ENCODE measurements at places on chromosomes 4 and X. TPM values are rescaled to one million over a fixed set of nuclear protein-coding genes. Genes with fewer than 3 reads are reported as not detected.

DNA sequence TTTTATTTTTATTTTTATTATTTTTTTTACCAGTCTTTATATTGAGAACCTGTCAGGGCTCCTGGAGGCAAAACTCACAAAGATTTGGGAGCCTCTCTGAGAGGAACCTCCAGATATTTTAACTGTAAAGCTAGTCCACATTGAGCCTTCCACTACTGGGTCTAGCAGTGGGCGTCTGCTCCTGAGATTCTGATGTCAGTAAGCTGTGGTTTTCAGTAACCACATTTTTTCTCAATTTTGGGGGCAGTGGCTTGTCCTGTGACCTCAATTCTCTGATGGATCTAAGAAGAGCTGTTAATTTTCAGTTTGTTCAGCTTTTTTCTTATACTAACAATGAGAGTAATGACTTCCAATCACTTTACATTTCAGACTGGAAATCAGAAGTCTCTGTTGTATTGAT is 23.6 kb upstream of the GPRASP1 start:
- no peak for DNase-seq

DNA sequence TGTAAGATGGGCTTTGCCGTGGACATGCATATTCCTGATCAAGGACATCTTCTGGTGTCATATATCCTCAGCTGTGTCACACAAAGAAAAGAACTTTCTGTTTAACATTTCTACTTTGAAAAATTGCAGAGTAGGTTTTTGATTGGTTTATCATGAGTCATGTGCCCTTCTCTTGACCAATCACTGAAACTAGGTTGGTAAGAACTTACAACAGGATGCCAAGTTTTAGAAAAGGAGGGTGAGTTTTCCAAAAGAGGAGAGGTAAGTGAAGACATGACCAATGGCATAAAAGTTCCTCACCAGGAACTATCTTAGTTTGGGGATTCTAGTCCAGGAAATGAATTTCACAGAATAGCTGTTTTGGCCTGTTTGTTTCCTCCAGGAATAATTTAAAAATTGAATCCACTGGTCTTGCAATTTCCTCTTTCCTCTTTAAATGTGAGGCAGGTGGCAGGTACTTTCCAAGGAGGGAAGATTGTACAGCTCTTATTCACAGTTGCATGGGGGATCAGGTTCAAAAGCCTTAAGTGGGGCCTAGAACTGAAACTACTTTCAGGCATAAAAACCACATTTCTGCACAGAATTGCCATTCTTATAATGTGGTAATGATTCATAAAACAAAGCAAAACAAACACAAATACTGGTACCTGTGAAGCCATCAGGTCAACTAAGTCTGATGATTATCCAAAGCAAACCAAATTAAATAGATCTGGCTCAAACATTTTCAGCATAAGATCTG is 1114.5 kb upstream of the LCORL start:
- no peak for DNase-seq

DNA sequence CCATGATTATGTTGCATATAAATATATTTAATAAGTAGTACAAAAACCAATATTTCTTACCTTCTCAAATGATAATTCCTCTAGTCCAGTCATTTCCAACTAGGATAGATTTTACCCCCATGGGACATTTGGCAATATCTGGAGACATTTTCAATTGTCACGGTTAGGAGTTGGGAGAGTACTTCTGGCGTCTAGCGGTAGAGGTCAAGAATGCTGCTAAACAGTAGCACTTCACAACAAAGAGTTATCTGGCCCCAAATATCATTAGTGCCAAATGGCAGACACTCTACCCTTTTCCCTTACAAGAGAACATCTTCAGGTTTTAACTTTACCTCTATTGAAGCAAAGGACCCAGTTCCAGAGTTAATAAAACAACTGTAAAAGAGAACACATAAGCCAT is 168.1 kb downstream of the FAT4 start:
- no peak for DNase-seq

- no peak for DNase-seq
Measured at GRCh38 chr4:39124885-39125599, 57.3 kb upstream of the WDR19 start.

The TDO2 gene
- polyA plus RNA-seq = 0.08 TPM

The MAGEC2 gene
- not detected for polyA plus RNA-seq

DNA sequence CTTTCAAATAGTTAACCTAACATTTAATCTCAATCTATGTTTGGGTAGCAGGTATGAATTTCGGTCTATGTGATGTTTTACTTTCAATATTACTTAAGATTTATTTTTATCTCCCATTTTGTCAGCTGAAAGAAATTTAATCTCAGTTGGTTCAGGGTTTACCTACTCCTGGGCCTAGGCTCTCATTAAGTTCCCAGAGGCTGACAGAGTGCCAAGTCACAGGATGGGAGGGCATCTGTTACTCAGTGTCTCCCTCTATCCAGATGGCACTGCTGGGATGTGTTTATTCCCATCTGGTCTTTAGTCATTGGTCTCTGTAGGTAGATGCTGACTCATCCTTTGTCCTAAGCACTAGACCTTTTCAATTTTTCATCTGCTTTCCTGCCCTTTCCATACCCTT is 129.4 kb upstream of the ARSJ start:
- DNase-seq = no peak

GRCh38 chr4:99323756-99324155 is 2.6 kb upstream of the ADH1B start:
- peak; percentile 35 for DNase-seq

The HTN3 gene
- not detected for polyA plus RNA-seq

- DNase-seq = peak; percentile 48
Measured at GRCh38 chrX:40158036-40158706, 60.4 kb upstream of the BCOR start.

DNA sequence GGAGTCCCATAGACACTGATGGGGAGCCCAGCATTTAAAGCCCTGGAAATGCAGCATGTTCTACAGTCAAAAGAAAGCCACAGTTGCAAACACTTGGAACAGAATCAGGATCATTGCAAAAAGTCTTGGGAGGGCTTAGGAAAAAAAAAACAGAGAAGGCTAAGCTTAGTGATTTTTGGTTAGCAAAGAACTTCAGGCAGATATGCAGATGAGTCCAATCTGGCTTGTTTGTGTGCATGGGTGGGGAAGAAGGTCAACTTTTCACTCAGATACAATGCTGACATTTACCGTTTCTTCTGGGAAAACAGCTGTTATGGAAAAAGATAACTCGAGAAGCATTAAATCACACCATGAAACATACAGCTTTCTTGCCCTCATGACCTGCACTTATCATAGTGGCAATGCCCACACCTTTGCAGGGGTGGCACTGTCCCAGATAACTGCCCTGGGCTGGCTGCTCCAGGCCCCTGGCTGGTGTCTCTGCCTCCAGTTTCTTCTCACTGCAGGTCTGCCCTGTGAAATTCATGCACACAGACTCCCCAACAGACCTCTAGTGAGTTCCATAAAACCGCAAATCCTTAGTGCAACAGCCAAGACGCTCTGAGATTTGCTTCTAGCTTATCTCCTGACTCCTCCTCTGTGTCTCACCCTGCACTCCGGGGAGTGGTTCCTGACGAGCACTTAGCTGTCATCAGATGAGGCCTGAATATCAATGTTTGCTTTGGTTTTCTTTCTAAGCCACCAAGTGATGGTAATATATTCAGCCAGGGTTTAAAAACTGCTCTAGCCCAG is 99.2 kb downstream of the DRD5 start:
- DNase-seq = no peak

GRCh38 chr4:165784672-165785071 is 88.4 kb upstream of the TLL1 start:
- no peak for DNase-seq

- no peak for DNase-seq
Measured at GRCh38 chr4:16881151-16881884, 17.1 kb downstream of the LDB2 start.

Data from ovary (tissue), 10 donors.